ENCODE measurements at places on chromosomes 1 and 21. TPM values are rescaled to one million over a fixed set of nuclear protein-coding genes. Genes with fewer than 3 reads are reported as not detected.

DNA sequence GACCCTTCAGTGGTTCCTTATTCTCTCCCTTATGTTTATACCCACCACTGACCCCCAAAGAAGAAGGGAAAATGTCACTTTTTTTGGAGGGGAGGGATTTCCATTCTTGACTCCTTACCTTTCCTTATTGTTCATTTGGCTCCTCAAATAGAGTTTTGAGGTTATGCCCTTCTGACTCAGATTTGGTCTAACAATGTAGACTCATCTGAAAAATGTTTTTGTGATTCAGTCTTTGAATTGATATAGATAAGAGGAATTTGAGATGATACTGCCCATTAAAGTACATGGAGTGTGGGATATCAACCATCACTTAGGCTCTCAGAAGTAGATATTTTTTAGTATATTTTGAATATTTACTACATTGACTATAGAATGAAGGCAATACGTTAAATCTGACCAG, 16.1 kb downstream of the USP1 start:
- DNase-seq: no peak

- no peak for DNase-seq
These were observed 9.2 kb downstream of the MEF2D start for GRCh38 chr1:156491151-156491949.

DNA sequence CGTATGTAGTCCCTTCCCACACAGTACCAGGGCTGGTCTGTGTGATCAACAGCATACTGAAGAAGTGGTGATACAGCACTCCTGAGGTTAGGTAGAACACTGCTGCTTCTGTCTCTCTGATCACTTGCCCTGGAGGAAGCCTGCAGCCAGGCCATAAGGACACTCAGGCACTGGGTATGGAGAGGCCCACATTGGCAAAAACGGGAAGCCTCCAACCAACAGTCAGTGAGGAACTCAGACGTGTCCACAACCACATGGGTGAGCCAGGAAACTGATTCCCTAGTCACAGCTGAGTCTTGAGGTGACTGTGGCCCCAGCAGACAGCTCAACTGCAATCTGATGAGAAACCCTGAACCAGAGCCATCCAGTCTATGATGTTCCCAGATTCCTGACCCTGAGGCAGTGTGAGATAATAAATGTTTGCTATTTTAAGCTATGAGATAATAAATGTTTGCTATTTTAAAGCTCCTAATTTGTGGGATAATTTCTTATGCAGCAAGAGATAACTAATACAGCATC, 62.5 kb downstream of the COQ8A start:
- no peak for DNase-seq

GRCh38 chr1:175413367-175413766, 220.8 kb upstream of the KIAA0040 start:
- DNase-seq: no peak

DNA sequence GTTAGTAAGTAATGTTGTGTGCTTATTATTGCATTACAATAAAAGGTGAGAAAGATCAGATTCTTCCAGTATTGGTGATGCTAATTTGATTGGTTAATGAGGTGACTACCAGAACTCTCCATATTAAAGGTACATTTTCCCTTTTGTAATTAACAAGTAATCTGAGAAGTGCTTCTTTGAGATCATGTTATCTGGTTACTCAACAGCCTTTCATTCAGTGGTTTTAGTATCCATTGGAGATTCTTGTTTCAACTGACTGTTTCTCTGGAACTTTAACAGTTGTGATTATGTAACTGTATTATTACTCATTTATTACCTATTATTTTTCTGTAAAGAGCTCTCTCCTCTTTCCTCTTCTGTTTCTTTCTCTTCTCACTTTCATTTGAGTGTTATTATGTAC, 86.7 kb downstream of the PEX14 start:
- no peak for DNase-seq

DNA sequence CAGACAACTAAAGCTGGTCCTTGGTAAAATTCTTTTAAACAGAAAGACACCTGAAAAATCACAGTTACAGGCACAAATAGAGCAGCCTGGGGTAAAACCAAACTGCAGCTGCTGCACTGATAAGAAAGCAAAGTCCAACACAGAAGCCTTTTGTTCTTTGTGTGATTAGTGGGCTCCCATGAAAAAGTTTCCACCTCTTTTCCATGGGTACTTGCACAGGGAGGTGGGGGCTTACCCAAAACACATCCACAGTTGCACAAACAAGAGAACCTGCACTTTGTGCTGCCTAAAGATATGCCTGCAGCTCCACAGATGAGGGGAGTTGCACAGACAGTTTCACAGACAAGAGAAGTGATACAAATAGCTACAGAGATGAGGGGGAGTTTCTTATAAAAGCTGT, 106.7 kb upstream of the SLC5A9 start:
- no peak for DNase-seq

- DNase-seq: peak; percentile 26
These were observed 43.0 kb downstream of the SNX7 start for GRCh38 chr1:98704474-98704873.

DNA sequence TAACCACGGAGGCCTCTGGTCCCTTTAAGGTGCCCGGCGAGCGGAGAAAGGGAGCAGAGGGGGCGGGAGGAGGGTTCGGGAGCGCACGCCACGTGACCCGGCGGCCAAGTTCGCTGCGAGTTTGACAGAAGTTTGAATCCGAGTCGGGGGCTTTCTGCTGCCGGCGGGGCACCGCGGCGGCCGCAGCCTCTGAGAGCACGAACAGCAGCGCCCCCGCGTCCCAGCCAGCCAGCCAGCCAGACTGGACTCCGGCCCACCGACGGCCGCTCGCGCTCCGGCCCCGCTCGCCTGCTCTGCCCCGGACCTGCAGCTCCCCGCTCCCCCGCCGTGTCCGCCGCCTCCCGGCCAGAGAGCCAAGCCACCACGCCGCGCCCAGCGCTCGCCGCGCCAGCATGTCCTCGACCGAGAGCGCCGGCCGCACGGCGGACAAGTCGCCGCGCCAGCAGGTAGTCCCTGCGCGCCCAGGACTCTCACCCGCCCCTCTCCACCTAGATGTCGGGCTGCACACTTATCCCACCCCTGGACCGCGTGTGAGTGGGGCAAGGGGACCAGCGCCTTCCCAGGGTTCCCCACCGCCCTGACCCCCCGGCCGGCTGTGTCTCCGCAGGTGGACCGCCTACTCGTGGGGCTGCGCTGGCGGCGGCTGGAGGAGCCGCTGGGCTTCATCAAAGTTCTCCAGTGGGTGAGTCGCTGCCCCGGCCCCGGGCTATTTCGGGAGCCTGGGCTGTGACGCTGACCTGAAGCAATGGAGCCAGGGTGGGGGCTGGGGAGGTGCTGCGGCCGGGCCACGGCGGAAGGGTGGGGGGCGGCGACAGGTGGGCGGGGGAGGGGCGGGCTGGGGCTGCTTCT, at the start of gene SYPL2:
SYPL2 (plus strand) TSS at position 95 of the 849 bp plus-strand sequence; CDS start at position 393, 298 bp downstream.
- peak; percentile 86 for DNase-seq

DNA sequence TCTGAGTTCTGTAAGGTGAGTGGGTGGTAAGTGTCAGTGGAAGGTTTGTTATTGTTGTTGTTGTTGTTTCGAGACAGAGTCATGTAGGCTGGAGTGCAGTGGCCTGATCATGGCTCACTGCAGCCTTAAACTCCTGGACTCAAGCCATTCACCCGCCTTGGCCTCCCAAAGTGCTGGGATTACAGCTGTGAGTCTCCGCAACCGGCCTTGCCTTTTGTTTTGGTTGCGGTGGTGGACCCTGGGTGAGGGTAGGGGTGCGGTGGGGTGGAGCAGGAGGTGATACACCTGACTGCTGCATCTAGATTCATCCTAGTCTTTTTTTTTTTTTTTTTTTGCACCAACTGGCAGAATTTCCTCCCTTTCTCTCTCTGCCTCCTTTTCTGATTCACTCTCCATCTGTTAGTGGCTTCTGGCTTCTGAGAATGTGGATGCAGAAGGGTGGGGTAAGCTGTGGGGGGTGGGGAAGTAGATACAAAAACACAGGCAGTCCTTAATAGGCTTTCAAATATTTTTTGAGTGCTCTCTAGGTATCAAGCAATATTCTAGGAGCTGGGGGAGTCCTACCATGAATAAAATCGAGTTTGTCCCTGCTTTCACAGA, 4.6 kb upstream of the GMEB1 start:
- DNase-seq: no peak

DNA sequence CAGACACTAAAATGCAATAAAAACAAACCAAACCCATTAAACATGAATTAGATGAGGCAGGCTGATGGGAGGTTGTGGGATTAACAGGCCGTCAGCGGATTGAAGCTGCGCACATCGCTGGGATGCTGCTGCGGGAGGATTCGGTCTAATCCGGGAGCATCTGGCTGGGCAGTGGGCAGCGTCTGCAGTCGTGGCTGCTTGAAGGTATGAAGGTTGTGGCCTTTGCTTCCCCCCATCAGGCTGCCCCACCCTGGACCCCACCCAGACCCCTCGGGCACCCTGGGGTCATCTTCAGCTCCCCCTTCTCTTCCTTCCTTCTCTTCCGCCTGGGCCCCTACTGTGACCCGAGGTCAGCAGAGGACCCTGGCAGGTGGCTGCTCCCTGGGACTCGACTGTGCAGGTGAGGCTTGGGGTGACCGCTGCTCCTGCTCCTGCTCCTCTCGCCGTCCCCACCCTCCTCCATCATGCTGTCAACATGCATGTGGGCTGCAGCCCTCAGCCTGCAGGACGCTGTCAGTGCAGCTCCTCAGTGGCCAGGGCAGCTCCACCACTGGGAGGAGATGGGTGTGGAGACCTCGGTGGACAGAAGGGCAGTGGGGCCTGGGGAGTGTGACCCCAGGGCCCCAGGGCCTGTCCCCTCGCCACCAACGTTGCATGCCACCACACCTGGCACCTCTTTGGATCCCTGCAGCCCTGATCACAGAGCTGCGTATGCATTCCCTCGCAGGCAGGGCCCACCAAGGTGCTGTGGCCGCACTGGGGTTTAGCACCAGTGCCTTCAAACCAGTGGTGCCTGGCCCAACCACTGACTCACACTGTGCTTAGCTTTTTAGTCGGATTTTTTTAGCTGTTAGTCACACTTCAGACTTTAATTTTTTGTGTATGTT, 112.2 kb upstream of the COL6A1 start:
- no peak for DNase-seq

- no peak for DNase-seq
These were observed 32.5 kb upstream of the HMCN1 start for GRCh38 chr1:185701650-185702049.

- DNase-seq: no peak
These were observed 71.5 kb downstream of the MAP10 start for GRCh38 chr1:232876506-232877364.

DNA sequence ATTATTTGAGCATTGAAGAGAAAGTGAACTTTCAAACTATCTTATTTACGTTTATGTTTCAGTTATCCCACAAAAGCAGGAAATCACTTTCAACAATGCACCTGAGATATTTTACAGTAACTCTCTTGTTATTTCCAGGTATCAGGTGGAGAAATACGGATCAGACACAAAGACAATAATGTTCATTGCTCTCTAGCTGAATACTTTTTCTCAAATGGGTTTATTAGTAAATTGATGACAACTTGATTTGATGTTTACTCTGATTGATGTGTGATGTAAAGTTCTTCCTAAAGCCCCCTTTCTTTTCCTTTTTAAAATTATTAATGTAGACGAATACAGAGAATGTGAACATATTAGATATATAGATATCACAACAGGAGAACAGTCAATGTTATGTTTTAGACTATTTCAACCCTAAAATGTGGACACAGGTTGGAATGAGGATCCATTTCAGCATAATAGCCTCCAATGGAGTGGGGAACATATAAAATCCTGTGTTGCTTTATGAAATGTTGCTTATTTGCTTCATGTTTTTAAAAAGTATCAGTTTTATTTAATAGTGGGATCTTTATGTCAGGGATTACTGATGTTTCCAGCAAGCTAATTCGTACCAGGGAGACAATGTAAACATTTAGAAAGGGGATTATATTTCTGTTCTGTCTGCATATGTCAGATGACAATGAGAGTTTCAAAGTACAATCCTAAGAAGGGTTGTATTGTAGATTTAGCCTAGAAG, 1522.3 kb upstream of the TPTE start:
- DNase-seq: no peak

DNA sequence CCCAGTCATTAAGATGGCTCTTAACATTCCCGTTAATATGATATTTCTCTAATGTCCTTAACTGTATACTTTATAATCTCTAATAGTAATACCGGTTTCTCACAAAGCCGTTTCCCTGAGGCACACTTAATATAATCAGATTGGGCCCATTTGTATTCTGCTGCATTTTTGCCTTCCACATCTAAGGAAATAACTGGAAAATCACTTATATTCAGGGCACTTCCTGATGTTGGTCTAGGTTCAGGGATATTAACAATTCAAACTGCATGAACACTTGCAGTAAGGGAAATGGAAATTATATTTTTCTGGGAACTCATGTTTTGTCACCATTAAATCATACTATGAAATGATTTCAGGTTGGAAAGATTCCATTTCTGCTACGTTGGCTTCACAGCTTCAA, 119.8 kb downstream of the TPR start:
- no peak for DNase-seq

The ATPAF1 gene
- total RNA-seq: 114 TPM

The SPRR2E gene
- not detected for total RNA-seq

The TMOD4 gene
- total RNA-seq: 102 TPM

The TAS1R1 gene
- total RNA-seq: not detected

The AQP10 gene
- not detected for total RNA-seq

The CYP4A22 gene
- total RNA-seq: not detected

All from psoas muscle (tissue), 8 donors.